Amniotic stem cell (primary cell): ENCODE measurements at places on chromosomes 2 and 18.

DNA sequence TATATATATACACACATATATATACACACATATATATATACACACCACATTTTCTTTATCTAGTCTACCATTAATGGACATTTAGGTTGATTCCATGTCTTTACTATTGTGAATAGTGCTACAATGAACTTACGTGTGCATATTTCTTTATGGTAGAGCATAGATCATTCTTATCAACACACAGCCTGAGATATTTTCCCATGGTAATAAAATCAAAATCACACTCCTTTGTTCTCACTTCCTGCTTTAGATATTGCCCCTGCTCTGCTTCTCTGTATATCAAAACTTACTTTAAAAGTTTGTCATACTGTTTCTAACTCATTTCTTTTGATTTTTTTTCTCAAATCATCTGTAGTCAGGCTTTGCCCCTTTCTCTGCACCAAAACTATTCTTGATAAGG, 119.9 kb downstream of the DCC start:
- DNase-seq, result no peak

GRCh38 chr2:16168506-16169264, 228.3 kb downstream of the MYCN start:
- no peak for DNase-seq

- DNase-seq, result no peak
Measured at GRCh38 chr2:134170294-134170693, 83.6 kb upstream of the MGAT5 start.

GRCh38 chr18:41075212-41075611, 879.8 kb upstream of the PIK3C3 start:
- DNase-seq, result peak; percentile 10

GRCh38 chr2:196208915-196209314, 37.5 kb upstream of the STK17B start:
- DNase-seq, result no peak

GRCh38 chr18:9627642-9628041, 13.3 kb upstream of the PPP4R1 start:
- DNase-seq, result no peak

DNA sequence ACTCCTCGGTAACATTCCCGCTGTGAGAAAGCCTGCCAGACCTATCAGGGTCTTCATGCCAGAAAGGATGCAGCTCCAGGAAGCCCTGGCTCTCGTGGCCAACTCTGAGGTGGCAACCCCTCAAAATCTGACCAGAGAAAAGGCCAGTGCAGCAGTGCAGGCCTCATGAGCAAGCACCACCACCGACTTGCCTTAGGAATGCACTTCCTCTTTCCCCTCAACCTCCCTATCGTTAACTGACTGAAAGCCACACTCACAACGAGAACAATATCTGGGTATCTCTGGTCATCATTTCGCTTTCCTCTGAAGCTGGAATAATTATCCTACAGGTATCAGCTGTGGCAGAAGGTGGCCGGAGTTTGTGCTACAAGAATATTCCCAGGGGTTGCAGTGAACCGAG, 101.4 kb upstream of the POU3F3 start:
- no peak for DNase-seq

- no peak for DNase-seq
Measured at GRCh38 chr2:113979191-113980128, 89.6 kb downstream of the ACTR3 start.
